ENCODE measurements at places on chromosomes 4 and X.
A peak's percentile ranks its signal among the peaks of the same experiment; 100 is the strongest.

DNA sequence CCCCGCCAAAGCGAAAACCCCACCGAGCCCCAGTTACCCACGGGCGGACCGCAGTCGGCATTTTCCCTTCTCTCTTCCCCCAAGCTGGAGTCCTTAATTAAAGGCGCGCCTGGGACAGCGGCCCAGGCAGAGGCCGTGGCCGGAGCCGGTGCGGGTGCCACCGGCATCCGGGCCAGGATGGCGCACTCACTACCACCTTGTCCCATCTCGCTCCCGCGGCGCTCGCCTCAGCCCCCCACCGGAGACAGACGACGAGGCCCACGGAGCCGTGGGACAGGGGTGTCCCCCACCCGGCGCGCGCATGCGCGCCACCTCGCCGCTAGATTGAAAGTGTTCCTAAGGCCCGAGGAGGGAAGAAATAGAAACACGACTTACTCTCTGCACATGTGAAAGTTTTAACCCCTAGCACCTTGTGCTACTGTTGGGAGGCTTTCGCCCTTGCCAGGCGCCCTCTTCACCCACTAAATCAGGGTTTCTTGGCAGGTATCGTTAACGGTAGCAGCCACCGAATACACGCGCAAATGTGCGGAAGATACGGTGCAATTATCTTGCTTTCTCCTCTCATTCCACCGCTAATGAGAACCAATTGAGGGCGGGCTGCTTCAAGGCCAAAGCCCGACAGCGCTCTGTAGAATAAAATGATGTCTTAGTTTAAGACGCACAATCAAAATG, 64.3 kb upstream of the CCDC160 start:
- DNase-seq = peak; percentile 27

DNA sequence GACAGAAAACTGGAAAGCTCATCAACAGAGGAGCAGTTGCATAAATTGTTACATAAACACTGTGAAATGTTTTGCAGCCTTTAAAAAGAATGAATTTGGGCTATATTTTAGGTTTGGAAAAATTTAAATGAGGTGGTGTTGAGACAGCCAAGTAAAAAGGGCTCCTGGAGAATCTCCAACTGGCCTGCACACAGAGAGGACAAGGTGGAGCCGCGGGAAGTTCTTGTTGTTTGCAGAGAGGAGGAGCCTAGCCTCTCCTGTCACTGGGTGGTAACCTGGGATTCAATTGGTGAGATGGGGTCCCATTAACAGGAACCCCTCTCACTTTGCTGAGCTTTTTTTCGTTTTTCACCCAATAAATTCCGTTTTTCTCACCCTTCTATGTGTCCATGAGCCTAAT, 13.4 kb downstream of the GIMD1 start:
- no peak for DNase-seq

GRCh38 chrX:71106427-71106826, at the start of gene CXorf65:
TSS of gene CXorf65 (minus strand) at chrX:71106740. CDS start at chrX:71106556, 184 bp downstream.
- DNase-seq = no peak

DNA sequence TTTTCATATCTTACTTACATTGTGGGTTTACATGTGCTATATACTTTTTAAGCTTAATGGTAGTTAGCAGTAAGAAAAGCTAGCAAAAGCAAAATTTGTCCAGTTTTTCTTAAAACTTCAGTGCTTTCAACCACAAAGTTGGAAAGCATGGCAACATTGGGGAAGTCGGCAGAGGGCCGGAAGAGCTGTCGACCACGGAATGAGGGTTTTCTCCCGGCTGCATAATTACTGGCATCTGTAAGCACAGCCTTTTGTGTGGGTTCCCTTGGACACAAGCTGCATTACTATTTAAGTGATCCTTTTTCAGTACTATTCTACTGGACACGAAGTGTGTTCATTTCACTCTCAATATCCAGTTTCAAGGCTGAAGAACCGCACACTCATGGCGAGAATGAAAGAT, 560.4 kb downstream of the ANKRD50 start:
- DNase-seq = no peak

DNA sequence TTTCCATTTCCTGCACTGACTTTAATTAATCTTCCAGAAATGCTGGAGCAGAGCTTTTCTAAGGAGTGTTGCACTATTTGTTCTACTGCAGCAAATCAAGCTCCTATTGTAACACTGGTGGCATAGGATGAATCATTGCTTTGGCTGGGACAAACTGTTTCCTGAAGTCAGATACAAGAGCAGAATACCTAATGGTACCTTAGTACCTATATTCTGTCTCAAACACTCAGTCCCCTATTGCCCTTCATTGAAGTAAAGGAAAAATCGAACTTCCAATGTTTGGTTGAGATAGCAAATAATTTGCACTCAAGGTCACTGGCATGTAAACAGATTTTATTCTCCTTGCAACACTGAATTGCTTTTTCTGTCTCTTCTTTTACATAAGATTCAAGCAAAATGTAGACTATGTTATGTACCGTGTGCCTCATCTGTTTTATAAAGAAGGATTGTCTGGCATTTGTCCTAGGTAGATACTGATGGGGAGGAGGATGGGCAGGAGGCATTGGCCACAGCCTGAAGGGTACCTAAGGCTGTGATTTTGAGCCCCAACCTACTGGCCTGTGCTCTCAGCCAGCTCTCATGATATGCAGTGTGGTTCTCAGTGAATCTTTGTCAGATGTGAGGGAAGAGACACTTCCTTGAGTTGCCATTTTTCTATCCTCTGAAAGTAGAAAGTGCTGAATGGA, 141.6 kb downstream of the AASDH start:
- DNase-seq = no peak

- no peak for DNase-seq
Measured at GRCh38 chr4:37717576-37717975, 31.4 kb upstream of the RELL1 start.

- no peak for DNase-seq
Measured at GRCh38 chrX:9586992-9587392, 122.1 kb downstream of the TBL1X start.

DNA sequence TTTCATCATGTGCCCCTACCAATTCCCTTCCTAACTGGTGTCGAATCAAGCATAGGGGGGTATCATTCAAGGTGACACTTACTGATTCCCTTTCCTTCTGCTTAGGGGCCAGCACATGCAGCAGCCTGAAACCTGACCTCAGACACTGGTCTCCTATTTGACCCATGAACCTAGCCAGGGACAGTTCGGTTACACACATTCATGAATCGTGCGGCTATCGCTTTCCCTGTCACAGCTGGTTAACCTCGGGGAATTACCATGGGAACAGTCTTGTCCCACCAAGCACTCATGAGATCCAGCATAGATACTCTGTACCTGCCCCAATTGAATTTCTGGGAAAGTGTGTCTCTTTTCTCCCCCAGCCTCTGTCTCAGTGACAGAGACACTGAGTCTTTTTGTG, 140.4 kb downstream of the ZNF674 start:
- DNase-seq = no peak

DNA sequence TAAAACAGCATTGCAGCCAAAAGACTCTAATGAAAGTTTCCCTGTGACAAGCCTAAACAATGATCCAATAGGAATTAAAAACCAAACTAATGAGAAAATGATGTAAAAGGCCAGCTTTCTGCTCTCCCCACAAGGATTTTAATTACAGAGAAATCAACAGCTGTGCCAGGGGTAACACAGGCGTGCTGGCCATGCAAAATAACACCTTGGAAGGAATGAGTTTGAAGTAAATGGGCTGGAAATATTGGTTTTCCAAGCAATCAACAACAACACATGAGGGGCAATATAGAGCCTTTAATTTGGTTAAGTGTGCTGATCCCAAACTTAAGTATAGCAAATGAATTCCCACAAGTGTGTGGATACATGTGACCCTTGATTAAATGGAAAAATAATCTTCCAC, 56.9 kb downstream of the NDNF start:
- no peak for DNase-seq

DNA sequence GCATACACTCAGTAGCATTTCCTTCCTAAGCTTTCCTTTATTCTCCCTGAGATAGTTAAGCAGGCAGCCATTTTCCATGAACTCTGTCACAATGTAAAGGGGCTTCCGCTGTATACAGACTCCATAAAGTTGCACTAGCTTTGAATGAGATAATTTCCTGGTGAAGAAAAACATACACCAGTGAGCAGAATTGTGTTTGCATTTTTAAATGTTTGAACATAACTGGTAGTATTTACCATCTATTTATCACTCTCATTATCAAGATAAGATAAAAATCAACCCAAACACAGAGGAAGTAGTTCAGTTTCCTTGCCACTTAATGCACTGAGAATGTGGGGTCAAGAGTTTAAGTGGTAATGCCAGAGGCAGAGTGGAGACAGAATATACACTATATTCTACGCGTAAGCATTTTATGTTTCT, 54.1 kb downstream of the TXK start:
- DNase-seq = no peak

GRCh38 chr4:89653012-89653411, 183.9 kb downstream of the SNCA start:
- no peak for DNase-seq

GRCh38 chr4:122639181-122639580, 18.3 kb upstream of the IL21 start:
- DNase-seq = no peak

- no peak for DNase-seq
Measured at GRCh38 chrX:83512111-83512510, 4.0 kb downstream of the POU3F4 start.

GRCh38 chr4:158934996-158935669, 166.3 kb downstream of the FNIP2 start:
- DNase-seq = no peak
